T-helper 1 cell (primary cell): ENCODE measurements at places on chromosomes 12 and 14.

DNA sequence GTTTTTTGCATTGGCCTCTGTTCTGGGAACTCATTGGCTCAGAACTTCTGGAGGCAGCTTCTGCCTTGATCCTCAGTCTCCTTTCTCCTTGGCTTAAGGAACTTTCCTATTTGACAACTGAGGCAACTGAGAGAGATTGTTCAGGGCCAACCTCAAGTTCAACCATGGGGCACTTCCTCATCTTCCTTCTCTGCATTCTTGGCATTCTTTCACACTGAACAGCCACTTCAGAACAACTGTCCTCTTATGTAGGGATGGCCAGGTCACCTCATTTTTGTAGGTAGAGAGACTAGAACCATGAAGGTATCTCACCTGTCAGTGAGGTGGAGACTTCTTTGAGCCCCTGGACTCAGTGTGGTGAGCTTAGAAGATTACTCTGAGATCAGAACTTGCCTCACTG, 63.0 kb upstream of the NRXN3 start:
- no peak for DNase-seq

DNA sequence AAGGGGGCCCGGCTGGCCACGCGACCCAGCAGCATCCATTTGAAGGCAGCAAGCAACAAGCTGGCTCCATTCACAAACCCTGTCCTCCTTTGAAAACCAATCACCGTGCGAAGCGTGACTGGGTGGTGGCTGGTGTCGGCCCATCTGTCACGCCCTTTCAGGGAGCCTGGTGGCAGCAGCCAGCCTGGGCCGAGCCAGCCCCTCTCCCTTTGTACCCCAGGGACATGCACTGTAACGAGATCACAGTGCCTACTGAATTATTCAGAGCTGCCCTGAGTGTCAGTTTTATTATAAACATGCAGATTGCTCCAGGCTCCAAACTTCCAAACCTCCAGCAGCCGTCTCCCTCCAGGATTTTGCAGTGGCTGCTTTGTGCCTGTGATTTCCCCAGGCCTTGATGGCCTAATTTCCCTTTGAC, 22.3 kb upstream of the CTDSP2 start:
- no peak for DNase-seq

GRCh38 chr14:77470224-77470870, 12.5 kb downstream of the AHSA1 start:
- no peak for DNase-seq

DNA sequence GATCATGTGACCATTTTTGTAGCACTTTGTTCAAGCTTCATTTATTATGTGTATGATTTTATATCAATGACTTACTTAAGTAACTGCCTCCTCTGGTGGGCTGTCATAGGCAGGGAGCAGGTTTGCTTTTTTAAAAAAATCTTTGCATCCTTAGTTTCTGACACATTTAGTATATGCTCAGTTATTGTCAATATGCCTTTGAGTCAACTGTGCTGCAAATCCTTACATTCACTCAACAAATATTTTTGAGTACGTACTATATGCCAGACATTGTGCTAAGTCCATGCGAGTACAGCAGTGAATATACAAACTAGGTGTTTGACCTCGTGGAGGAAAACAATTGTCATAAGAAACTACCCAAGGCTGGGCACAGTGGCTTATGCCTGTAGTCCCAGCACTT, 4.4 kb upstream of the ANAPC5 start:
- no peak for DNase-seq

DNA sequence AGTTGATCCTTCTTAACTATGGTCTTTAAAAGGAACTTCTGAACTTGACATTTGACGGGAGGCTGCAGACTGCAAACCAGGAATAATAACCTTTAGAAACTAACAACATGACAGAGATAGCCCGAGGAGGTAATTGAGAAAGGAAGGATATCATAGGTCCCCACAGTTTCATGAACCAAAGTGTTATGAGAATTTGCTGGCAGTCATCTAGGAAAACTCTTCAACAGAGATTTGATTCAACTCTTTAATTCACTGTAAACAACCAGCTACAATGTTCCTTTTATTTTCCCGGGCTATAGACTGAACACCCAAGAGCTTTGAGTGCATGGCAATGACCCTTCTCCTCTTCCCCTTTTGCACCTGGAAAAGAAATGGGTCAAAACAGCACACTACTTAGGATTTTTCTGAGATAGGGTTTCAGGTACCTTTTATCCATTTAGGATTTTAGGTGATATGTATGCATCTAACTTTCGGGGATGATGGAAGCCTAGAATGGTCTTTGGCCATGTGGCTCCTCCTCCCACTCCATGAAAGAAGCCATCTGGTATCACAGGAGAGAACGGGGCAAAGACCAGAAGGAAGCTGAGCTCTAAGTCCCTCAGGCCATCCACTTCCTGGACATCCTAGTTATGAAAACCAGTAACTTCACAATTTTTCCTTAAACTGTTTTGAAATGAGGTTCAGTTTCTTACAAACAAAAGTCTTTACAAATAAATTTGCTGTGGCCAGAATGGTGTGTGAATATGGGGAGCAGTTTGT, 23.0 kb downstream of the GLT8D2 start:
- DNase-seq, result no peak

DNA sequence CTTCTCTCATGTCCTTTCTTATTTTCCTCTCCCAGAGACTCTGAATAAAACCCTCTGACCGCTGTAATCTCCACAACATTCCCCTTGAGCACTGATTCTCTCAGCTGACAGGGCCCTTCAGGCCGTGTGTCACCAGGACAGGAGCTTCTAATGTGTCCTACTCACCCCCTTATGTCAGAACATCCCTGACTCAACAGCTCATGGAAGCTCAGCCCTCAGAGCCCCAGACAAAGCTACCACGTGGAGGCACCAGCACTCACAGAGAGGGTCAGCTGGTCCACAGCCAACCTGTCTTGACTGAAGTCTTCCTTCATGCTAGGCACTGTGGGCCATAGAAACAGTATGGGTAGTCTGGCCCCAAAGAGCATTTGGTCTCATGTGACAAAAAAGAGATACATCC, 49.8 kb downstream of the SMUG1 start:
- DNase-seq, result no peak

- no peak for DNase-seq
Measured at GRCh38 chr12:7009512-7009911, 8.8 kb downstream of the LPCAT3 start.

DNA sequence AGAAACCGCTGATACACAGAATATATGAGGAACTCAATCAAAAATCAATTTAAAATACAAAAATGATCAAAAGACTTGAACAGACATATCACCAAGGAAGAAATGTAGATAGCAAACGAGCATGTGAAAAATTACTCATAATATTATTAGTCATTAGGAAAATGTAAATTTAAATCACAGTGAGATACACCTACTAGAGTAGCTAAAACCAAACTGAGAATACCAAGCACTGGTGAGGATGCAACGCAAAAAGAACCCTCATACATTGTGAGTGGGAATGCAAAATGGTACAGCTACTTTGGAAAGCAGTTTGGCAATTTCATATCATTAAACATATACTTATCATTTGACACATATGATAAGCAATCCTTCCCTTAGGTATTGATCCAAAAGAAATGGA, 101.1 kb upstream of the ST8SIA1 start:
- DNase-seq, result no peak

DNA sequence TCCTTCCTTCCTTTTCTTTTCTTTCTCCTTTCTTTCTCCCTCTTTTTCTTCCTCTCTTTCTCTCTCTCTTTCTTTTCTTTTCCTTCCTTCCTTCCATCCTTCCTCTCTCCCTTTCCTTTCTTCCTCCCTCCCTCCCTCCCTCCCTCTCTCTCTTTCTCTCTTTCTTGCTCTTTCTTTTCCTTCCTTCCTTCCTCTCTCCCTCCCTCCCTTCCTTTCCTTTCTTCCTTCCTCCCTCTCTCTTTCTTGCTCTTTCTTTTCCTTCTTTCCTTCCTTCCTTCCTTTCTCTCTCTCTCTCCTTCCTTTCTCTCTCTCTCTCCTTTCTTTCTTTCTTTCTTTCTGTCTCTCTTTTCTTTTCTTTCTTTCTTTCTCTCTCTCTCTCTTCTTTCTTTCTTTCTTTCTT, 207.6 kb downstream of the ATP23 start:
- no peak for DNase-seq

- DNase-seq, result no peak
Measured at GRCh38 chr12:19692566-19692965, 253.3 kb downstream of the AEBP2 start.

DNA sequence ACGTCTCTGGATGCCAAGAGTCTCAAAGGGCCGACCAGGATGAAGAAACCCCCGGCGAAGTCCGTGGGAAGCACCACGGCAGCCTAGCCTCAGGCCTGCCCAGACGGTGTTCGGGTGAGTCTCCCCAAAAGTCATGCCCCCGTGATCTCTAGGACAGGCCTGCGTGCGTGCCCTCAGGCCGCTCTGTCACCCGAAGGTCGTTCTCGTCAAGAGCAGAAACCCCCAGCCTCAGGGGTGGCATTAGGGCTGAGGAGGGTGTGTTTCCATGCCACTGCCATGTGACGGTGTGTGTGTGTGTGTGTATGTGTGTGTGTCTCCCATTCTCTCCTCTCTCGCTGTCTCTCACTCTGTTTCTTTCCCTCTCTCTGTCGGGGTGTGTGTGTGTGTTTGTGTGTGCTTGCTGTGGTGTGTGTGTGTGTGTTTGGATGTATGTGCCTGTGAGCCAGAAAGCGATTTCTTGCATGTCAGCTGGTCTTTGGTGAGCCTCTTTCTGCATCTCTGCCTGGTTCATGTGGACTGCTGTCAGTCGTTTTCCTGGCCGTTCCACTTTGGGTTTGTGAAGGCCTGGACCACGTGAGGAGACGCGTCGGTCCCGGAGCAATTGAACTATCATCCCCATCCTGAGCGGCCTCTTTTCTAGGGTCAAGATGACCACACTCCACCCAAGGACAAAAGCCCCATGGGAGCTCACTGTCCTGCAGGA, 772.5 kb upstream of the ALG10B start:
- DNase-seq, result no peak

DNA sequence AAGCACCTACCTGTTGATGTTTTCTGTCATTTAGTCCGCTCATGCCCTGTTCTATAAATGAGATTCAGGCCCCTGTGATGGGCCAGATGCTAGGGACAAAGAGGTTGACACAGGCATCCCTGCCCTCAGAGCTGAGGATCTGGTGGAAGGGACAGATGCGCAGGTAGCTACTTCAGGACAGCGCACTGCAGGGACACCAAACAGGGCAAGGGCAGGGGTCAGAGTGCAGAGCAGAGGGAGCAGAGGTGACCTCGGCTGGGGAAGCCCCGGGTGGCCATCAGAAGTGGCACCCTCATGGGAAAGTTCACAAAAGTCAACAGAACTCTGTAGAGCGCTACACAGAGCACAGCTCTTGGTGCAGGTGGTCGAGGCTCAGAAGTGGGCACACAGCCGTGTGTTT, 5.6 kb upstream of the PNMA1 start:
- no peak for DNase-seq

- DNase-seq, result no peak
Measured at GRCh38 chr12:77916276-77916675, 85.6 kb downstream of the NAV3 start.

GRCh38 chr14:32709027-32709426, 229.7 kb upstream of the NPAS3 start:
- DNase-seq, result no peak

- DNase-seq, result no peak
Measured at GRCh38 chr14:60211153-60211552, 37.9 kb upstream of the PPM1A start.

DNA sequence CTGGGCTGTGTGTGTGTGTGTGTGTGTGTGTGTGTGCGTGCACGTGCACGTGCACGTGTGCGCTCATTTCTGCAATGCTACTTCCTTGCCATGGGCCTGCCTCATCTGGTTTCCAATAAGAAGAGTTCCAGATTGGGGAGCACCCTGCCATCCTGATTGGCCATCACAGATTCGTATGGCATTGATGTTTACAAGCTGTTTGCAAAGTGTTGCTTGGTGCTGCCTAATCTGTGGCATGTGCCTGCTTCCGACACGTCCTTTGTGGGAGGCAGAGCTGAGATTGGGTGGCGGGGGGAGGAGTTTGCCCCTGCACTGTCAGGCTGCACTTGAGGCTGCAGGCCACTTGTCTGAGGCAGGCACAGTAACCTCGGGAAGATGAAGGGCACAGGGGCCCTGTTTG, 39.2 kb downstream of the SAMD4A start:
- DNase-seq, result no peak

DNA sequence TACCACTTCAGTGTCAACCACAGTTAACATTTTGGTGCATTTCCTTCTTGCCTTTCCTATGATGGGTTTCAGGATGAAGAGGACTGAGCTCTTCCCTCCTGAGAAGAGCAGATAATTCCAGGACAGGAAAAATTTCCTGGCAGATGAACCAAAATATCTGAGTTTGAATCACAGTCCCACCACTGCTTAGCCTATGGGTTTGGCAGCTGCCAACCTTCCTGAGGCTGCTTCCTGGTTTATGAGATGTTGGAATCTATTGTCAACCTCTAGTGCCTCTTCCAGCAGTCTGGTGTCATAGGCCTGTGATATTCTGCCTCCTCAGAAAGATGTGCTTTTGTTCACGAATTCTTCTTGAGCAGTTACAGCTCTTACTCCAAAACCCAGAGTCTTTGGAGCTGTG, 197.4 kb upstream of the FRMD6 start:
- no peak for DNase-seq

DNA sequence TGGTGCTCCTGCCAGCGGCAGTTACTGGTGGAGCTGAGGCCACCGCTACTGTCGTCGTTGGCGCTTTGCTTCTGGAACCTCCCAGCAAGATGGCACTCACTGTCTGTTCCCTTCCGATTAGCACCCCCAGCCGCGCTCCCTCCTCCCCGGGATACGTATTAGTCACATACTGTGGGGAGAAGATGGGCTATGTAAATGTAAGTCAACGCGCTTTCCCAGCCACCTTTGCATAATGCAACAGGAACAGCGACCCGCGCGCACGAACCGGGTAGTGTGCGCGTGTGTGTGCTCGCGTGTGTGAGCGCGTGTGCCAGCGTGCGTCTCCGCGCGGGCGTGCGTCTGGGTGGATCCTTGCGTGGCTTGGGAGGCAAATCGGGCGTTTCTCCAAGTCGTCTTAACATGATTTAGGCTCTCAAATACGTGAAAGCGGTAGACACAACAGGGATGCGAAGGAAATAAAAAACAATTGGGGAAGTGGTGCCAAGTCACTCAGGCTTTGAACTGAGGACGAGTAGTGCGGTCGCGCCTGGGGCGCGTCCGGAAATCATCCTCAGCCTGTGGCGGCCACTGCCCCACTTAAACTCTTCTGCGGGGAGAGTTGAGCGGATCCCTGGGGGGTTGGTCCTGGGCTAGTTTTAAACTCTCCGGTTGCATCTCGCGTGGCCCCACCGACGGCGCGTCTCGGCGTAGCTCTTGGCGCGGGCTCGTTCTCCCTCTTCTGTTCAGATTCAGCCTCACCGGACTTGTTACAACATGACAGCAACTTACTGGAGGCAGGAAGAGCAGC, 1.8 kb downstream of the FLRT2 start:
- DNase-seq, result no peak
